ENCODE measurements at places on chromosomes 12 and 14.
A peak's percentile ranks its signal among the peaks of the same experiment; 100 is the strongest.

GRCh38 chr12:107091989-107092641, 1.2 kb downstream of the CRY1 start:
- DNase-seq: peak; percentile 42

DNA sequence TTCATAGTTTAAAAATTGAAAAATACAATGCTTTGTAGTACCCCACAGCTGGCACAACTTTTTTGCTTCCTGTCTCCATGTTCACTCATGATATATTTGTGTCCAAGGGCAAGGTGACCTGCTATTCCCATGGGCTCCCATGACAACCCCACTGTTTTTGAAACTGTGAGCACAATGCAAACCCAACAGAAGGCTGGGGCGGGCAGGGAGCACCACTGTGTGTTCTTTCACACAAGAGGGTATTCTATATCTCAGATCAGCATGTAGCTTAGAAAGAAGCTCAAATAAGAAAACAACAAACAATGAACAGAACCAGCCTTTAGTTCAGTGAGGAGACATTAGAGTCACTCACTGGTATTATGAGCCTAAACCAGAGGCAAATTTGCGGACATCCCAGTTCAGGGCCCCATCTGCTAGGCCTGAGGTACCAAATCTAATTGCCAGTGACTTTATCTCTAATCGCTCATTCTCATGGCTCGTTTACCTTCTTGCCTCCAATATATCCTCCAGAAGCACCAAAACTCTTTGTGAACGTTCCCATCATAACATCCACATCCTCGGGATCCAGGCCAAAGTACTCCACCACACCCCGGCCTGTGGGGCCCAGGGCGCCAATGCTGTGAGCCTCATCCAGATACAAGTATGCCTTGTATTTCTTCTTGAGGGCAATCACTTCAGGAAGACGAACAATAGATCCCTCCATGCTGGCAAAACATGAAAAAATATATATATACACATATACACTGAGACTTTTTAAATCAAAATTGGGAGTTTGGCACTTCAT, 56.4 kb upstream of the ISM2 start:
- no peak for DNase-seq

DNA sequence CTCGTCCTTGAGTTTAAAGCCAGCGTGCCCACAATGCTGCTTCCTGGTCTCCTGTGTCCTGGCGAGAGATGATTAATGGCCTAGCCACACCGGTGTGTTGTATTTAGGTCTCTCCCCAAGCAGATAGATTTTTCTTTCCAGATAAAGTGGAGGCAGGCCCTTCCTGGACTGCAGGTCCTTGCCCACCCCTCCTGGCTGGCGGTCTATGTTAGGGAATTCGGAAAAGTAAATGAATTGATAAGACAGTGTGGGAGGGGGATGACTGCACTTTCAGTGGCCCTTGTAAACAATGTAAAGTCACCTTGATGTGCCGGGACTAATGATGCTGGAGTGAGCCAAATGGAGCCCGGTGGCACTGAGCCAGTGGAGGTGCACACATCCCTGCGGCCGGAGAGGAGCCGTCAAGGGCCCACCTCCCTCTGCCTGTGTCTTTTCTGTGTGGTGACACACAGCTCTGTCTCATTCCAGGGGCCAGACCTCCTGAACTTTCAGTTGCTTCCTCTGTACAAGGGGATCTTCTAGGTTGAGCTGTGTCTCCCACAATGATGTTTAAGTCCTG, 70.6 kb upstream of the ESRRB start:
- no peak for DNase-seq

DNA sequence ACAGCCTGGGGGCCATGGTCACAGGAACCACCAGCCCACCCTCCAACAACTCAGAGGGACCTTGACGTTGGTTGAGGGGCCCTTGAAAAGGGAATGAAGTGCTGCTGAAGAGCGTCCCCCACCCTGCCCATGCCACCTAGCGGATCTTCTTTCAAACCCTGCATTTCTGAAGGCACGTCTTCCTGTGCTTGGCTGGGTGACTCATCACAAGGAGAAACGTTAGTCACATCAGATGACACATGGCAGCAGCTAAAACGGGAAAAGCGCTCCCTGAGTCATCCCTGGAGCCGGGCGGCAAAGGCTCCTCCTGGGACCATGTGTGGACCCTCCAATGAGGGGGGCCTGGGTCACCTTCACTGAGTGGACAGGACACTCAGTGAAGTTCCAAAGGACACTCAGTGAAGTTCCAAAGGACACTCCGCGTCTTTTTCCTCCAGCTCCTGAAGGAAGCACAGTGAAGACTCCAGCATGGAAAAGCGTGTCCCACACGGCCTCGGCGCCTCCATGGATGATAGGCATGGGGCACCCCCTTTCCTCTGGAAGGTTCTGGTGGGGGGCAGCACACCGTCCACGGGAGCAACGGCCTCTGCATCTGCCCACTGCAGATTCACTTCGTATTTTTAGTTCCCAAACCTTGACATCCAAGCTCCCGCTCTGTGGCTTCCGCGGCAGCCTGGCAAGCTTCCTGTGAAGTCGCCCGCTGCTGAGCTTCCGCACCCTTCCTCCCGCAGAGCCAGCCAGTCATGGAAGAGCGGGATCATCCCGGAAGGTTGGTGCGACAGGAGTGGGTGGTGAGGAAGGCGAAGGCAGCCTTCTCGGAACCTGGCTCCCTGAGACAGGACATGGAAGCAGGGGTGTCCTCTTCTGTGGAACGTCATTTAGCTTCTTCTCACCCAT, 383.4 kb downstream of the VRK1 start:
- no peak for DNase-seq

DNA sequence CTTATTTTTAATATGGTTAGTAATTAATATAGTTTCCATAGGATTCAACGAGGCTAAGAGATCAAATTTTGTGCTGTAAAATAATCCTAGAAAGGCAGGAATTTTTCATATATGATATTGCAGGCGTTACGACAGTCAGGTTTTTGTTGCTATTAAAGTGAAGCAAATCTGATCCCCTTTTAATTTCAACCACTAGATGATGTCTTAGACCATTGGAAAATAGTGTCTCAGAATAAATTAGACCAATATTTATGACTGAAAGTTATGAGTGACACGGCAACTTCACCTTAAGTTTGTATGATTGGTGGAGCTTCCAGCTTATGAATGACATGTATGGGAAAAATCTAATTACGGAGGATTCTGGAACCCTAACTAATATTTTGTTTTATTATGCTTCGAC, 2.5 kb downstream of the TPH2 start:
- DNase-seq: no peak

GRCh38 chr14:25004389-25004809, 45.5 kb downstream of the STXBP6 start:
- DNase-seq: no peak

DNA sequence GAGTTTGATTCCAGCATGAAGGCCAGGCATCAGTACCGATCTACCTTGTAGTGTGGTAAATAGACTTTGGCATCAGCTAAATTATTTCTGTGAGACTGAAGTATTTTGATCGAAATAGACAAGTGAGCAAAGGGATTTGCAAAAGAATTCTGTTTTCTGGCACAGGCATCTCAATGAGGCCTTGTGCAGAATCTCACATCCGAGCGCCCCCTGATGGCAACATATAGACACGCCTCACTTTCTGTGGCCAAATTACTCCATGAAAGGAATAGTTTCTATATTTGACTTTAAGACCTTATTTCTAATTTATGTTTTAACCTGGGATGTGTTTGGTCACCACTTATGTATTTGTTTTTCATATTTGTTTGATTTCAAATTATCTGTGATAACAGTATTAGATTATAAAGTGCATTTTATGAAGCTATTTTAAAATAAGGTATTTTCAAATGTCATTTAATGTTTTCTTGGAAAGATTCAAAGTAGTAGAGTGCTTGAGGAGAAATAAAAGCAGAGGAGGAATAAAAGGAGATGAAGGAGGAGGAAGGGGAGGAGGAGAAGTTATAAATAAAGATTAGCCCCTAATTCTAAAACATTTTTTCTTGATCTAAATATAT, 731.9 kb downstream of the NRXN3 start:
- DNase-seq: peak; percentile 3

- no peak for DNase-seq
These were observed 185.6 kb downstream of the ZFP36L1 start for GRCh38 chr14:68607081-68607866.

GRCh38 chr12:96258104-96258961, 64.2 kb downstream of the ELK3 start:
- no peak for DNase-seq

DNA sequence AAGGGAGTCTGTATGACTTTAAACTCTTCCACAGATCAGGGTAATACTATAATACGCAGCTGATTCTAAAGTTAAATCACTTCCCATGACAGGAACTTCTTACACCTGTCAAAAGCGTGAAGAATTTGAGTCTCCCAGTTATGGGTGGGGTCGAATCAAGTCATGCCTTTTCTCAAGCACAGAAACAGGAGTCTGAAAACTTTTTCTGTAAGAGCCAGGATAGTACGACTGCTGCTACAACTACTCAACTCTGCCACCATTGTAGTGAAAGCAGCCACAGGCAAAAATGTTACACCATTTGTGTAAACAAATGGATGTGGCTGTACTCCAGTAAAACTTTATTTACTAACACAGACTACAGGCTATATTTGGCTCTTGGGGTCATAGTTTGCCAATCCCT, 90.3 kb downstream of the DUSP6 start:
- DNase-seq: no peak

DNA sequence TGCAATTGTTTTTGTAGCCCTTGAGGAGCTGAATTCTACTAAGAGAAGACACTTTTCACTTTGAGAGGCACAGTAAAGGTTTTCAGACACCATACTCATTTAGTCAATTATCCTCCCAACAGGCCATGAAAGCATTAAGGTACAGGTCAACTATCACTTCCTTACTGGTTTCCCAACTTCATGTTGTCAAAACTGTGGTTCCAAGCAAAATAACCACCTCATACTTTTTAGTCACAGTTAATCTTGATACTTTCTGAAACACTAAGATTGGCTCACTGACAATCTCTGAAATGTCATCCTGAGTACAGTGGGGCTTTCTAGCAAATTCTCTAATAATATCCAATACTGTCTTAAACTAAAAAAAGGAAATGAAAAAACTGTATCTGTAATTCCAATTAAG, 71.7 kb downstream of the SLC2A13 start:
- DNase-seq: no peak

GRCh38 chr14:62179367-62180018, 417.3 kb downstream of the SNAPC1 start:
- DNase-seq: peak; percentile 38

- DNase-seq: no peak
These were observed 10.0 kb downstream of the SLC6A13 start for GRCh38 chr12:252636-253035.

- DNase-seq: no peak
These were observed 66.2 kb upstream of the GPR68 start for GRCh38 chr14:91310606-91311283.

GRCh38 chr12:47835831-47836155, 16.1 kb upstream of the HDAC7 start:
- DNase-seq: no peak

- DNase-seq: no peak
These were observed 12.4 kb downstream of the HDAC7 start for GRCh38 chr12:47807338-47807737.

GRCh38 chr14:103740991-103741689, 25.5 kb downstream of the ZFYVE21 start:
- no peak for DNase-seq

DNA sequence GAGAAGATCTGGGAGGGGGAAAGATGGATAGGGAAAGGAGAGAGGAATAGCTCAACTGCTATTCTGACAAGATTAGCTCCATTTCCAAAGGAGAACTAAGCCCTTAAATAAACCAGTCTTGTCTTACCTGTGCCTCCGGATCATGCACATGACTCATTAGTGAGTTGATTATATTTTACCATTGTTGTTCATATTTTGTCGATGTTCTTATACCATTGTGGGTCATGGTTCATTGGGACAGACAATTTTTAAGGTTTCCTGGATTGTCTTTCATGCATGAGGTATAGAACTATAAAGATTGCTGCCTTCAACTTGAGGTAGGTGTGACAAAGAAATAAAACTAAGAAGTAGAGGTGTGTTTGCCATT, 243.0 kb upstream of the ATP2B1 start:
- DNase-seq: no peak

- no peak for DNase-seq
These were observed 20.1 kb downstream of the FOXN4 start for GRCh38 chr12:109289004-109289403.

GRCh38 chr12:1047898-1048660, 57.1 kb downstream of the ERC1 start:
- DNase-seq: no peak

- DNase-seq: no peak
These were observed 113.9 kb upstream of the USP15 start for GRCh38 chr12:62146318-62146717.

- peak; percentile 89 for DNase-seq
These were observed at the start of gene KICS2 for GRCh38 chr12:64222009-64222765. KICS2 (minus strand) TSS chr12:64222296; CDS start chr12:64222237, 59 bp downstream.

DNA sequence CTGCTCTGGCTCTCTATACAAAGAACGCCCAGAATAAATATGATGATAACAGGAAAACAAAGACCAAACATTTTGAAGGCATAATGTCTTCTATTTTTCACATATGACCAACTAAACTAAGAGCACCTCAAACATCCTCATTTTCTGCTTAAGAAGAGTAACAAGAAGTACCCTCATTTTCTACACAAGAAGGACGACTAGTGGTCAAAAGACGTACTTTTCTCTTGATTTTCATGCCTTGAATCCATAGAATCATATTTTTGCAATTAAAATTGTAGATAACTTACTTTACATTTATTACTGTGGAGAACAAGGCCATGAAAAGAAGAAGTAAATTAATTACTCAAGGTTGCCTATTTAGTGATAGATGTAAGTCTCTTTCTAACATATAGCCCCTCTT, 358.6 kb downstream of the DUSP6 start:
- DNase-seq: peak; percentile 17

GRCh38 chr12:38610808-38611350, 294.3 kb downstream of the ALG10B start:
- DNase-seq: no peak

GRCh38 chr12:23504641-23505399, 444.6 kb downstream of the SOX5 start:
- DNase-seq: no peak

GRCh38 chr12:122174155-122174845, at the start of gene IL31:
IL31 (minus strand) TSS chr12:122174221; CDS start chr12:122174172, 49 bp downstream.
- no peak for DNase-seq

GRCh38 chr14:102508410-102508773, 1.2 kb downstream of the ANKRD9 start:
- peak; percentile 60 for DNase-seq

All from GM20000 (cell line).